ENCODE measurements at places on chromosomes 5 and 9. TPM values are rescaled to one million over a fixed set of nuclear protein-coding genes. Genes with fewer than 3 reads are reported as not detected.

SH3RF2 gene
- 2.5 TPM for total RNA-seq

CCNI2 gene
- total RNA-seq, result 0.04 TPM

ADAMTSL1 gene
- 26.9 TPM for total RNA-seq

FOXD4L4 gene
- total RNA-seq, result 0.25 TPM

PCDHB12 gene
- 0.33 TPM for total RNA-seq

DNA sequence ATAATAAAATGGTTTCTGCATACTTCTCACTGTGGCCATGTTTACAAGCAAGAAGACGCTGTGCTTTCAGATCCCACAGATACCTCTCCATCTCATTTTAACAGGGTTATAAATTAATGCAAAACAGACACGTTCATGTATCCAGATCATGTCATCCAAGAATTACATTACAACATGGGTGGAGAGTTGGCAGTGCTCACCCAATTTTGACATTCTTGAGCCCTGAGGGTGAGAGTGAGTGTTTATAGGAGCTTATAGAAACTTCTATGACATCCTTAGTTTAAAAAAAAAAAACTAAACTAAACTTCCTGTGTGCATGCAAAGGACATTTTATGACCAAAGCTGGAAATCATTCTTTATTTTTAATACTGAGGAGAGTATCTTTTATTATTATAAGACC, 9.1 kb downstream of the PRKACG start:
- no peak for DNase-seq

- no peak for DNase-seq
These were observed 91.3 kb downstream of the HTR4 start for GRCh38 chr5:148563021-148563420.

- DNase-seq, result no peak
These were observed 11.2 kb downstream of the ENC1 start for GRCh38 chr5:74629326-74629725.

- DNase-seq, result peak; percentile 47
These were observed 6.1 kb downstream of the ZDHHC21 start for GRCh38 chr9:14687042-14687719.

DNA sequence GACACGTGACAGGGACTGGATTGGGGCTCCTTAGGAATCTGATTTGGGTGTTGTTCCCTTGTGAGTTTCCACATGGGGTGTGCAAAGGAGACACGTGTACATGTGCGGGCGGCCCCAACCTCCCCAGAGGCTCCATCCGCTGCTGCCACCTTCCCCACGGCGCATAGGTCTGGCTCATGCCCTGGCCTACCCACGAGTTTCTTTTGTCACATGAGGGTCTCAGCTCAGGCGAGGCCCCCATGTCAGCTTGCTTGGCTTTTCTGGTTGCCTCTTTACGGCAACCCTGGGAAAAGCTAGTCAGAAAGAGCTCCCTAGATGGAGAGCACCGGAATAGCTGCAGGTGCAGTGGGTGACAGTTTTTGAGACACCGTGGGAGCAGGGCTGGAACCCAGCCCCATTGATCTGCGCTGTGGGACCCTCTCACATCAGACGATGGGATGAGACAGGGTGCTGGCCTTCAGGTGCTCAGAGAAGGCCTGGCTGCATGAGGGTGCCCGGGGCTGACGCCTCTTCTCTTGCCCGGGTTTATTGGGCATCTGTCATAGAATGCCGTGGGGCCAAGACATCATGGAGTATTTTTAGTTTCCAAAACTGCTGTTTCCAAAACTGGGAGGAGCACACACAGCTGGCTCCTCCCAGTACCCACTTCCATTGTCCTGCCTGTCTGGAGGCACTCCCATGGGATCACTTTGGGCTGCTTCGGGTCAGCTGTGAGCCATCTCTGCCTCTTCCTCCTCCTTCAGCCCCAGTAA, 107.8 kb downstream of the WNK2 start:
- no peak for DNase-seq

DNA sequence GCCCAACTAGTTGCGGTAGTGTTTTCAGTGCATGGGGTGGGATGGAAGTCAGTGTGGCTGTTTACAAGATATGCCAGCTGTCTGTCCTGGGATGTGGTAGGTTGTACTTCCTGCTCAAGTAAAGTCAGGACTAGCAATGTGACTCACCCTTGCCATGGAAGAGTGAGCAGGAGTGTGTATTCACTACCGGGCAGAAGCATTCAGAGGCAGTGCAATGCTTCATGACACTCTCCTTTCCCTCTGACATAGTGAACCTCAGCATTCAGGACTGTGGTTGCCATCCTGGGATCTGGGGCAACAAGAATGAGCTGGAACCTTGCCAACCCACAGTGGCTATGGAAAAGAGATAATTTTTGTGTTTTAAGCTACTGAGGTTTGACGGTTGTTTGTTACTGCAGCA, 68.9 kb downstream of the BOD1 start:
- DNase-seq, result no peak

GRCh38 chr5:142934051-142934762, 164.0 kb downstream of the ARHGAP26 start:
- DNase-seq, result no peak

GRCh38 chr9:104776797-104777196, 12.9 kb downstream of the NIPSNAP3B start:
- no peak for DNase-seq

- DNase-seq, result no peak
These were observed 132.3 kb upstream of the SMARCA2 start for GRCh38 chr9:1882711-1883403.

DNA sequence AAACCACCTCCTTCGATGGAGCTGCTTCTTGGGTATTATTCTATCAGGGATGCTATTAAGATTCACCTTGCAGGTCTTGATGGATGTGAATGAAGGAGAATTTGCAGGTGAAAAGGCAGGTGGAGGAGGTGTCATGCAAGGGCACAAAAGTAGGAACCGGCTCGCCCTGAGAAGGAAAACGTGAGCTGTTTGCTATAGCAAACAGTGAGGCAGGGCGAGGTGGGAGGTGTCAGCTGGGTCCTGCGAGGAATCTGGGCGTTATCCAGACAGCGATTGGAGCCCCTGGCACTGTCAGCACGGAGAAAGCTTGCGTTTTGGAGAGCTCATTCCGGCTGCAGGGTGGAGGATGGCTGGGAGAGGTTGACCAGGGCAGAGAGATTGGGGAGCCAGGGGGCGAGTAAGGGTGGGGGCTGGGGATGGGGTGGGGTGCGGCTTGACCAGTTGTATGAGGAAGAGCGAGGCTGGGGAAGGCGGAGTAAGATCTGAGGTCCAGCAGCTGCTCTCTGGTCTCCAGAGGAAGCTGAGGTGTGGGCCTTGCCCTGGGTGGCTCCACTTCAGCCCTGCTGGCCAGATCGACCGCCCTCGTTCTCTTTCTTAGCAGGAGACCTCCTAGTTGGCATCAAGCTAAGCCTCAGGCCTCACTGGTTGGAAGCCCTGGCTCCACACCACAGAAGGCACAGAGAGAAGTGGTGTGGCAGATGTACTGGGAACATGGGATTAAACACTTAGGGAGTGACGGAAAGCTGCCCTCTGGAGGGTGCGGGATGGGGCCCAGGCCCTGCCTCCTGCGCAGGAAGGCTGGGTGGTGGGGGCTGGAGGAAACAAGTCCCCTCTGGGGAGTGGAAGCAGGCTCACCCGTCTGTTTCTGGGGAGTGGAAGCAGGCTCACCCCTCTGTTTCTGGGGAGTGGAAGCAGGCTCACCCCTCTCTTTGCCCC, 54.7 kb upstream of the NEURL1B start:
- no peak for DNase-seq
